ENCODE measurements at places on chromosomes 12 and 14. TPM values are rescaled to one million over a fixed set of nuclear protein-coding genes. Genes with fewer than 3 reads are reported as not detected.

- DNase-seq: no peak
Observed at GRCh38 chr12:1435456-1435855, 158.9 kb downstream of the FBXL14 start.

FGD6 gene
- polyA plus RNA-seq: 0.78 TPM

GRCh38 chr12:64739778-64740177 is 19.4 kb downstream of the GNS start:
- DNase-seq: no peak

PKP2 gene
- polyA plus RNA-seq: 1.8 TPM

DNA sequence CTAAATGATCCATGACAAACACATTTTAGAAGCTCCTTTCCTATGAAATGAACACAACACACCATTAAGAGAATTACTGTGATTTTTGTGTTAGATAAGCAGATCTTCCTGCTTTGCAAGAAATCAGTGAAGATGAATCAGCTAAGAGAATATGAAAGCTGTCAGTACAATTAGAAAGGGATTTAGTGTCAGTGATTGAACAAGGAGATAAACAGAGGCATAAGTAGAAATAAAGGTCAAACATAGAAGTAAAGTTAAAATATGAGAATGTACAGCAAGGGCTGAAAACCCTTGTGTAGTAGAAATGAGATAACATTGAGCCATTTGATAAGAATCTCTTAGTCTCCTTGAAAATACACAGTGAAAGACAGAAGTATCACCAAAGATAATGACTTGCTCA is 21.4 kb upstream of the SLC16A7 start:
- DNase-seq: no peak

GPX2 gene
- not detected for polyA plus RNA-seq

GRCh38 chr12:6768990-6769389 is 2.8 kb downstream of the PTMS start:
- DNase-seq: no peak

LYZ gene
- 96.3 TPM for polyA plus RNA-seq

FCF1 gene
- polyA plus RNA-seq: 11.8 TPM

DNA sequence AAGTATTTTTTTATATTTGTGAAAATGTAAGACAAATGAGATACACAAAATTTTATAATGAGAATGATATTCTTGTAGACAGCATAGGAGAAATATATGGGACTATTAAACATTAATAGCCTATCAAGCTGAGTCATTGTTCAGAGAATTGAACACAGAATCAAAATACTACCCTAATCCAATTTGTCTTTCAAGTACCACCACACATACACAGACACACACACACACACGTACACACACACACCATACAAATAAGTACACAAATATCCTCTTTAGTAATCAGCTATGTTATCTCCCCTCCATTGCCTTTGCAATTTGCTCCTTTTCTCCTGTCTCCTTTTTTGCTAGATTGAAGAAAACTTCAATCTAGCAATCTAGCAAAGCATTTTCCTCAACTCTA is 499.3 kb downstream of the FOXG1 start:
- DNase-seq: no peak

DNA sequence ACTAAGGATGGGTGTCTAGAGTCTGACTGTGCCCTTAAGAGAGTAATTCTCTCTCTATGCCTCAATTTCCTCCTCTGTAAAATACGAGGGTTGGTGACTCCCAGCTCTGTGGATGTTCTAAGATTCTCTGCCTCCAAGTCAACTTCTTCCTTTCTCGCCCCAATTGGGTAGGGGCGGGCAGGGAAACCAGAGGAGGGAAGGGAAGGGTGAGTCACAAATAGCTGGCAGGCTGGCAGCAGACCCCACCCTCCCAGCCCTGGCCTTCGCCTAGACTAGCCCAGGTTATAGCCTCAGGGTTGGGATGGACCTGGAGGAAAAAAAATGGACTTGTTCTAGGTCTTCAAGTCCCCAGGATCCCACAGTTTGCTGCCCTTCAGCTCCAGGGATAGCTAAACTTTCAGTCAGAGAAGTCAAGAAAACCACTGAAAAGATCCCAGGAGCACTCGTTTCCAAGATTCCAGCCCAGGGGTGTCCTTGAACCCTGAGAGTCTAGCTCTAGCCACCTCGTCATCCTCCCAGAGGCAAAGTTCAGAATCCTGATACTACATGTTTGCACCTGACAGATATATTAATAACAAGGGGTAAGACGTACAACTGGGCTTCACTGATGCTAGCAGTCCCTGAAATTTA is 2.3 kb downstream of the DGKA start:
- no peak for DNase-seq

DNA sequence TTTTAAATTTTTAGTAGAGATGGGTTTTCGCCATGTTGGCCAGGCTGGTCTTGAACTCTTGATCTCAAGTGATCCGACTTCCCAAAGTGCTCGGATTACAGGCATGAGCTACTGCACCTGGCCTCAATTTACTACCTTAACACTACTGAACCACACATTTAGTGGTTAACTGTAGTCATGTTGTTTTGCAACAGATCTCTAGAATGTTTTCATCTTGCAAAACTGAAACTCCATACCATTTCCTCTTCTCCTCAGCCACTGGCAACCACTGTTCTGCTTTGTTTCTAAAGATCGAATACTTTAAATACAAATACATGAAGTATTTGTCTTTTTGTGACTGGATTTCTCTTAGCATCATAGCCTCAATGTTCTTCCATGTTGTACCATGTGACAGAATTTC is 15.4 kb upstream of the SMCO2 start:
- DNase-seq: no peak

DHH gene
- 0.09 TPM for polyA plus RNA-seq

- DNase-seq: no peak
Observed at GRCh38 chr14:23406244-23406643, 1.8 kb downstream of the MYH6 start.

- DNase-seq: no peak
Observed at GRCh38 chr12:118581371-118581770, 205.0 kb downstream of the SUDS3 start.

DNA sequence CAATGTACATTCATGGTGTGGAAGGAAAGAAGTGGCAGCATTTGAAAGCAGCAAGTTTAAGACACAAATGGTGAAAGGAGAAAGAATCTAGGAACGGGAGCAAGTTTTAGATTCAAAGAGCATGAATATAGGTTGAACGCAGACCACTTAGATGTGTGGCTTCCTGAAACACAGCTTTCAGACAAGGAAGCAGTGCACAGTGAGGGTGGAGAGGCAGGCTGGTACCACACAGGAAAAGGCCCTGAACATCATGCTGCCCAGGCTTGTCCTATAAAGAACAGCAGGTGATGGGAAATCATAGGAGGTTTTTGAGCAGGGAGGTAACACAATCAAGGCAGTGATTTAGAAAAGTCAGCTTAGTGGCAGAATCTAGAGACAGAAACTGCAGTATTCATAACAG is 35.6 kb downstream of the GNS start:
- DNase-seq: no peak

Measured in spleen (tissue), 13 donors.